ENCODE measurements at places on chromosomes 11 and 22. TPM values are rescaled to one million over a fixed set of nuclear protein-coding genes. Genes with fewer than 3 reads are reported as not detected.

TMEM191C gene
- 2.7 TPM for total RNA-seq

APOA5 gene
- not detected for total RNA-seq

LINC01488 gene
- not detected for total RNA-seq

CD3E gene
- not detected for total RNA-seq

TNNI2 gene
- 1.2 TPM for total RNA-seq

SNU13 gene
- 68.7 TPM for total RNA-seq

OR52A1 gene
- not detected for total RNA-seq

RELA gene
- 35.7 TPM for total RNA-seq

NPTXR gene
- total RNA-seq: 0.43 TPM

BRSK2 gene
- 0.11 TPM for total RNA-seq
